Activated T-helper 1 cell treated with Interleukin-2 at 50 U/mL for 16 hours (primary cell): ENCODE measurements at places on chromosomes 6 and 20.
A peak's percentile ranks its signal among the peaks of the same experiment; 100 is the strongest.

DNA sequence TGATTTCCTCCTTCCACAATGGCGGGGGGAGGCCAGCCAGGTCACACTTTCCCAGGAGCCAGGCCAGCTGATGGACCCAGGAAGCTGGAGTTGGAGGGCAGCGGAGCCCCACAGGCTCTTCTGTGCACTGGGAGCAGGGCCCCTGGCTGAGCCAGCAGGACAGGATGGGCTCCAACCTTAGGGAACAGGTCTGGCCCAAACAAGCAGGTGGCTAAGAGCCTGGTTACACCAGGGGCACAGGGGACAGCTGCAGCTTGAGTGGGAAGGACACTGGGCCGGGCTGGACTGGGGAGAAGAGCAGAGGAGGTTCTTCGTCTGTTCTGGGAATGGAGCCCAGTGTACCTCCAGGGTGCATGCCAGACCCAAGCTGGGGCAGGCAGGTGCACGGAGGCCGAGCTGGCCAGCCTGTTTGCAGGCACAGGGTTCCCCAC, 102.3 kb downstream of the DLL1 start:
- DNase-seq: no peak

GRCh38 chr6:74458536-74458935, 747.3 kb downstream of the COL12A1 start:
- no peak for DNase-seq

GRCh38 chr20:34472246-34472925, 43.8 kb upstream of the DYNLRB1 start:
- DNase-seq: no peak

DNA sequence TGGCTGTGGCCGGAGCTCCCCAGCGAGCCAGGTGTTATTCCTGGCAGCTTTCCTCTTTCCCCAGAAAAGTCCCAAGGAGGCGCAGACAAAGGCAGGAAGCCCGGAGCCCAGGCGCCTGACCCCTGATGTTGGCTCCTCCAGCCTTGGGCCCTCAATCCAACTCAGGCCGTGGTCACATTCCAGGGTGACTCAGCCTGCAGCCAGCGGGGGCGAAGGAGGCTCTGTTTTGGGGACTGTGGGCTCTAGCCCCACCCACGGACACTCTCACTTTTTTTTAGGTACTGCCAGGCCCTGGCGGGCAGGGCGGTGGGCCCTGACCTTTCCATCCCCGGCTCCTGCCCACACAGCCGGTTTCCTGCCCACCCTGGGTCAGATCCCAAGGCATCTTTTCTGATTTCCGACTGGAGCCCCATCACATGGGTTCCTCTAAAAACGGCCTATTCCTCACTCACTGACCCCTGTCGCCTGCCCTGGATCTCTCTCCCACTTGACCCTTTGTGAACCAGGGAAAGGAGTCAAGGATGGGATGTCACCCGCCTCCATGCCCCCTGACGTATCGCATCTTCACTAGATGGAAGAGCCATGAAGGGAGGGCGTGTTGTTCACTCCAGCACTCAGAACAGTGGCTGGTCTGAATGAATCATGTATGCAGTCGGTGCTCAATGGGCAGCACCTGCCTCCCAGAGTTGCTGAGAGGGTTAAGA, 5.5 kb downstream of the PTGIS start:
- no peak for DNase-seq

DNA sequence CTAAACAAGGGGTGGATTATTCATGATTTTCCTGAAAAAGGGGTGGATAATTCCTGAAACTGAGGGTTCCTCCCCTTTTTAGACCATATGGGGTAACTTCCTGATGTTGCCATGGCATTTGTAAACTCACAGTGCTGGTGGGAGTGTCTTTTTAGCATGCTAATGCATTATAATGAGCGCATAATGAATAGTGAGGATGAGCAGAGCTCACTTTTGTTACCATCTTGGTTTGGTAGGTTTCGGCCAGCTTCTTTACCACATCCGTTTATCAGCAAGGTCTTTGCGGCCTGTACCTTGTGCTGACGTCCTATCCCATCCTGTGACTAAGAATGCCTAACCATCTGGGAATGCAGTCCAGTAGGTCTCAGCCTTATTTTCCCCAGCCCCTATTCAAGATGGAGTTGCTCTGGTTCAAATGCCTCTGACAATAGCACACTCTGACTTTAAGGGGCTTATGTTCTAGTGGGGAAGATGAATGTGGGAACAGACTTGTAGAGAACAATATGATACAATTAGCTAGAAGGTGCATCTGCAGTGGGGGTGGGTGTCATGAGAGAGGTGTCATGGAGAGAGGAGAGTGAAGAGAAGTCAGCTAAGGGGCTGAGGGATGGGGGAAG, 4.2 kb upstream of the GPR31 start:
- DNase-seq: no peak

- no peak for DNase-seq
Observed at GRCh38 chr20:31913431-31914157, 38.3 kb downstream of the PDRG1 start.

GRCh38 chr6:164168595-164168994, 754.1 kb downstream of the QKI start:
- no peak for DNase-seq

DNA sequence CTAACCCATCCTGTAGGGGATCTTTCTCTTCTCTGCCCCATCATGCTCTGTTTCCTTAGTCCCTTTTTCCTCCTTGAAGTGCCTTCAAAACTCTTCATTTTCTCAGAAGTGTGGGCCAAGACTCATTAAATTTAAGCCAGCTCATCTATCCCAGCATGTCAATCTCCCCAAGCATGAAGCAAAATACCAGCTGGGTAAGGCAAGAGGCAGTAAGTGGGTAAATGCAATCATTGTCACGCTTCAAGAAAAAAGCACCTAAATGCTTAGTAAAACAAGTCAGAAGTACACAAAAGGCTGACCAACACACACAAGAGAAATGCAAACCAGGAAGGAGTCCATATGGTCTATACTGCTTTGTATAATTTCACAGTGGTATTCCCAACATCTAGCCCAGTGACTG, 61.5 kb downstream of the COL12A1 start:
- DNase-seq: no peak

DNA sequence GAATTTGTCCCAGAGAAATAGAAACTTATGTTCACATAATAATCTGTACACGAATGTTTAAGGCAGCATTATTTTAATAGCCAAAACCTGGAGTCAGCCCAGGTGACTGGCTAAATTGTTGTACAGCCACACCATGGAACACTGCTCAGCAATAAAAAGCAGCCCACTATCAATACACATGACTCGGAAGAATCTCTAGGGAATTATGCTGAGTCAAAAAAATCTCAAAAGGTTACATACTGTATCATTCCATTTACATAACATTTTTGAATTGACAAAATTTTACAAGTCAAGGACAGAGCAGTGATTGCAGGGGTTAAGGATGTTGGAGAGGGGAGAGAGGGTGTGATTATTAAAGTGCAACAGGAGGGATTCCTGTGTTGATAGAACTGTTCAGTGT, 163.4 kb downstream of the UBE3D start:
- no peak for DNase-seq

GRCh38 chr6:41226752-41227151, 1.4 kb upstream of the TREML4 start:
- no peak for DNase-seq

- DNase-seq: peak; percentile 69
Observed at GRCh38 chr6:29702519-29703103, 20.6 kb upstream of the HLA-F start.

- no peak for DNase-seq
Observed at GRCh38 chr6:30870546-30870945, 13.8 kb upstream of the DDR1 start.

DNA sequence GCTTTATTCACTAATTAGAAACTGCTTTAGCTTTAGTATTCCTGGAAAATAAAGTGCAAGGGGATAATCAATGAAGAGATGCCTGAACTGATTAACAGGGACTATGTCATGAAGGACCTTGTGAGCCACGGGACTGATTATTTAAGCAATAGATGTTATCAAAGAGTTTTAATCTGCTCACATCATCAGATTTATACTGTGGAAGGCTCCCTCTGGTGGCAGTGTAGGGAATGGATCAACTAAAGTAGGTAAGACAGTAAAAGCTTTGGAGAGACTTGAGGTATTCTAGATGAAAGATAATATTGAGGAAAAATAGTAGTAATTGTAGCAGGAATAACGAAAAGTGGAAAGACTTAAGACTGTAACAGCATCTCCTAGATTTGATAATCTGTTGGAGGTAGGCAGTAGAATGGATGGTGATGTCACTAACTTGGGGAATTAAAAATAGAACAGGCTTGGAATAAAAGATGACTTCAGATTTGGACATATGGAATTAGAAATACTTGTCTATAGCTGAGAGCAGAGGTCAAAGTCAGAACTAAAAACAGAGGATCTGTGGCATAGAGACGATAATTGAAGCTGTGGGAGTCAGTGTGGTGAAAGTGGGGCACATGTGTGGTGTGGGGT, 80.3 kb upstream of the HTR1E start:
- no peak for DNase-seq

DNA sequence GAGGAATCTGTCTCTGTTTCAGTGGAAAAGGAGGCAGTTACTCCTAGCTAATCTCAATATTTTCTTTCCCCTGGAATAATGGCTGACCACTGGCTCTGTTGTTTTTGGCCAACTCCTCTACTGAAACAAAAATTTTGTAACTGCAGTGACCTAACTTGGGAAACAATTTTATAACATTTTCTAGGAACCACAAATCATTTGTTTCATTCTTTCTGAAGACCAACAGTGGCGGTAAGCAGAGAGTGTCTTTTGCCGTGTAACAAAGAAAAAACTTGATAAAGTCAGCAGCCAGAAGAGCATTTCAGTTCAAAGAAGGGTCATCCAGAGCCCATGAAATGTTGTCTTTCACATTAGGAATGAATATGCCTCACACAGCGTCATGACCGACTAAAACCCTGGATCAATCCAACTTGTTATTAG, 11.8 kb upstream of the BFSP1 start:
- DNase-seq: no peak

GRCh38 chr6:79208816-79209215, 25.7 kb downstream of the HMGN3 start:
- DNase-seq: no peak

- DNase-seq: no peak
Observed at GRCh38 chr6:15430931-15431405, 185.1 kb downstream of the JARID2 start.

- DNase-seq: no peak
Observed at GRCh38 chr6:17057322-17057721, 44.5 kb upstream of the STMND1 start.

DNA sequence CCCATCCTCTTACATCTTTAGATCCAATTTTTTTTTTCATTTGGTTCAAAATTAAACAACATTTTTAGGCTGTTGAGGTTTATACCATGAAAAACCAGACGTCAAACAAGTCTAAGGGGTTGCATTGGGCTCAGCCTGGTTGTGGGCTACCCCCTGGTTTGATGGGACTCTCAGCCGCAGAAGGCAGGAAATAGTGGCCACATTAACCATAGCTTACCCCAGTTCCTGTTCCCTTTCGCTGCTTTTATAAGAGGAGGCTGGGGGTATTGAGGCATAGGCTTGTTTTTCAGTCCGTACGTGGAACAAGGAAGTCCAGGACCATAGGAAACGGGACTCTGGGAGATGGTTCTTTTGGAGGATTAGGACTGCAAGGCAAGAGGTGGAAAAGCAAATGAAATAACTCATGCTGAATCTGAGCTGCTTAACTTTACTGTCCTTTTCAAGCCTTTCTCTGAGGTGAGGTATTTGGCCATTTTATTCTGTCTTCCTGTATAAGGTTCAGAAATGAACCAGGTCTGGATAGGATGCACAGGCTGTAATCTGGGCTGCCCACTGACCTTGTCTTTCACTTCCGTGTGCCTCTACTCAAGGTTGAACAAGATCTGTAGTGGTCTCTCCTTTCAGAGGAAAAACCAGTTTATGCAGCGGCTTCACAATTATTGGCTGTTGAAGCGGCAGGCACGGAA, 7.7 kb downstream of the BRPF3 start:
- peak; percentile 23 for DNase-seq

- DNase-seq: no peak
Observed at GRCh38 chr20:10329387-10330005, 104.5 kb downstream of the MKKS start.

GRCh38 chr6:31681135-31681671, 336 bp upstream of the LY6G5C start:
- DNase-seq: peak; percentile 31

- no peak for DNase-seq
Observed at GRCh38 chr20:22807646-22808244, 223.4 kb upstream of the FOXA2 start.

DNA sequence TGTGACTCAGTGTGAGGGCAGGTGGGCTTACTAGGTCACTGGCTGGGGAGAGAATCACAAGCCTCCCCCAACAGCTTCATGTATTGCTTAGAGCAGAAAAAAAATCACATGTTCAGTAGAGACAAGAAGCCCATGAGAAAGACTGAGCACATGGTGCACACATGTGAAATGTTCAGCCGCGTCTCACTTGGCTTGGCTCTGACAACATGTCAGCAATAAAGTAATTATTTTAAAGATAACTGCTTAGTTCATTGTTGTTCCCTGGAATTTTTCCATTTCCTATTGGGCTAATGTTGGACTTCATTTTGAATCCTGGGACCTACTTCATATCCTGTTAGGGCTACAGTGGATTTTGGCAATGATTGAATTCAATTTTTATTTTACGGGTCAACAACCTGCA, 222.6 kb downstream of the C6orf118 start:
- no peak for DNase-seq

GRCh38 chr20:62815066-62815991, 1.5 kb upstream of the COL9A3 start:
- no peak for DNase-seq

DNA sequence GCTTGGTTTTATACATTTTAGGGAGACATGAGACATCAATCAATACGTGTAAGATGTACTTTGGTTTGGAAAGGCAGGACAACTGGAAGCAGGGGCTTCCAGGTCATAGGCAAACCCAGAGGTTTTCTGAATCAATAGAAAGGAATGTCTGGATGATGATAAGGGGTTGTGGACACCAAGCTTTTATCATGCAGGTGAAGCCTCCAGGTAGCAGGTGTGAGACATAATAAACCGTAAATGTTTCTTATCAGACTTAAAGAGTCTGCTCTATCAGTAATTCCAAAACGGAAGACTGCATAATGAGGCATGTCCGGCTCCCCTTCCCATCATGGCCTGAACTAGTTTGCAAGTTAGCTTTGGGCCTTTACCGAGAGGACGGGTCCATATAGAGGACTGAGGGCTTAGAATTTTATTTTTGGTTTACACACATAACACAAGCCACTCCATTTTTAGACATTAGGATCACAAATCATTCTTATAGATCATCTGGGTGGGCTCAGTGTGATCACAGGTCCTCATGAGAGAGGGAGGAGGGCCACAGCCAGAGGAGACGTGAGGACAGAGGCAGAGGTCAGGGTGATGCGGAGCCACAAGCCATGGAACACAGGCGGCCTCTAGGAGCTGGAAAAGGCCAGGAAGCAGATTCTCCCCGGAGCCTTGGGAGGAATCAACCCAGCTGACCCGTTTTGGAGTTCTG, 10.7 kb upstream of the SERPINB9 start:
- DNase-seq: no peak

- DNase-seq: no peak
Observed at GRCh38 chr20:47629907-47630306, 128.2 kb downstream of the NCOA3 start.

- DNase-seq: no peak
Observed at GRCh38 chr20:63357921-63358905, 2.9 kb downstream of the CHRNA4 start.

- no peak for DNase-seq
Observed at GRCh38 chr6:118886641-118887040, 7.3 kb upstream of the ASF1A start.
